Cerebellar cortex (tissue), 1 donor: ENCODE measurements at places on chromosomes 1 and 21.

DNA sequence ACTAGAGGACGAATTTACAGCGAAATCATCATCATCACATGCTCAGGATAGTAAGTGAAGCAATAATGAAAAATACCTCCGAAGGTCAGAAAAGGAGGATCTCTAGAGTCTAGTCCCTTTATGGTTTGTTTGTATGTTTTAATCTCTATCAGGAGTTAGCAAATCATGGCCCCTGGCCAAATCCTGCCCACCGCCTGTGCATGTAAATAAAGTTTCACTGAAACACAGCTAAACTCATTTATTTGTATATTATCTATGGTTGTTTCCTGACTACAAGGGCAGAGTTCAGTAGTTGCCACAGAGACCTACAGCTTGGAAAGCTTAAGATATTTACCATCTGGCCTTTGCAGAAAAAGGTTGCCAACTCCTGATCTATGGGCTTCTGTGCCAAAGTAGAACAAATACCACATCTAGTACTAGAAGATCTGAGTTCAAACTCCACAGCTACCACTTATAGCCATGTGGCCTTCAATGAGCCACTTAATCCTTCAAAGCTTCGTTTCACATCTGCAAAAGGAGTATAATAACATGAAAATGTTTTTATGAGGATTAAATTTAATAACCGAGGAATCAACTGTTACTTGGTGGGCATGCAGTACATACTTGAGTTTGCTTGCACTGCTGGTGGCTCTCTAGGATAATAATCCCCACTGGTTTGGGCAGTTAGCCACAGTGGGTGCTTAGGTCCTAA is 94.0 kb upstream of the KIF26B start:
- peak; percentile 77 for DNase-seq

- peak; percentile 15 for DNase-seq
Observed at GRCh38 chr1:67214420-67215174, 48.3 kb downstream of the IL23R start.

DNA sequence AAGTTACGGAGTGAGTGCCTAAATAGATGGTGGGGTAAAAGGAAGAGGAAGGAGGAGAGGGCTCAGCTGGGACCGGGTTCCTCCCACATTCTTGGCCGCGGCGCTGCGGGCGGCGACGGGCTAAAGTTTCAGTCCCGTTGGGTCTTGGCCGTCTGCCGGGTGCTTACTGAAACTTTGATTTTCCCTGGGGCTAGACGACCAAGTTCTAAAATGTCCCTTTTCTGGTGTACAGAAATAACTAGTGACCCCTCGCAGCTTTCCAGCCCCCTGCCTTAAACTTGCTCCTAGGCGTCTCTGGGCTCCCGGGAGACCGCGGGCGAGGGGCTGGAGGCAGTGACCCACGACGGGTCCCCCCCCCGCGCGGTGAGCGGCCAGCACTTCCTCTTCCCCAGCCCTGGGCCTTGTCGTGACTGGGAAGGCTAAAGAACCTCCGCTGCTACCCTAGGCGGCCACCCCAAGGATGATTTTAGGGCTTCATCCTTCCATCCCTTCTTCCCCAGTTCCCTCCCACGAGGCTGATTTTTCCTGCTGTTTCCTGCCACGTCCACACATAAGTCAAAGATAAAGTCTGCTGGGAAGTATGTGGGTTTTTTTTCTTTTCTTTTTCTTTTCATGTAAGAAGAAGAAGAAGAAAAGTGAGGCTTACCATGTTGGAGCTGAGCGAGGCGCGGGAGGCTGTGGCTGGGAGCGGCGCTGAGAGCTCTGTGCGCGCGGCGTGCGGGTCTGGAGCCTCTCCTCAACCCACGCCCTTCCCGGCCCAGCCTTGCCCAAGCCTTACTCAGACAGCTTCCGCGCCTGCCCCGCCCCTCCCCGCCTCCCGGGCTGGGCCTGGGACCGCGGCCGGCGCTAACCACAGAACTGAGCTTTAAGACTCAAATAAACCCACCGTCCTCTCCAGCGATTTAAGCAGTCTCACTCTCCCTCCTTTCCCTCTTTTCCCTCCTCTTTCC is at the start of gene S100A11:
S100A11 (minus strand) TSS at position 738 of the 950 bp plus-strand sequence; CDS start at position 649, 89 bp downstream.
- no peak for DNase-seq

DNA sequence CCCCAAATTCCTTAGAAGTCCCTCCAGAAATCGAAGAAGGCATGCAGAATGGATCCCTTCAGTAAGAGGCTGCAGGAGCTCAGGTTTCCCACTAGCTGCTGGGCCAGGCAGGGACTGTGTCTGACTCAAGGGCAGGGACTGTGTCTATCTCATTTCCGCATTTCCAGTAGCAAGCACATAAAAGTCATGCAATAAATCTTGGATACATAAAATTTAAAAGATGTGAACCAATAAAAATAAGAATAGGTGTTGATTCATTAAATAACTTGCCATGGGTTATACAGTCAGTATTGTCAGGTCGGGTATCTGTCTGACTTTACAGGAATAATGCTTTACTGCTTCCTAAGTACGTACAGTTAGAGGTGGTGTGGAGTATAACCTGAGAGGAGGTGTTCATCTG is 15.2 kb downstream of the PM20D1 start:
- no peak for DNase-seq

DNA sequence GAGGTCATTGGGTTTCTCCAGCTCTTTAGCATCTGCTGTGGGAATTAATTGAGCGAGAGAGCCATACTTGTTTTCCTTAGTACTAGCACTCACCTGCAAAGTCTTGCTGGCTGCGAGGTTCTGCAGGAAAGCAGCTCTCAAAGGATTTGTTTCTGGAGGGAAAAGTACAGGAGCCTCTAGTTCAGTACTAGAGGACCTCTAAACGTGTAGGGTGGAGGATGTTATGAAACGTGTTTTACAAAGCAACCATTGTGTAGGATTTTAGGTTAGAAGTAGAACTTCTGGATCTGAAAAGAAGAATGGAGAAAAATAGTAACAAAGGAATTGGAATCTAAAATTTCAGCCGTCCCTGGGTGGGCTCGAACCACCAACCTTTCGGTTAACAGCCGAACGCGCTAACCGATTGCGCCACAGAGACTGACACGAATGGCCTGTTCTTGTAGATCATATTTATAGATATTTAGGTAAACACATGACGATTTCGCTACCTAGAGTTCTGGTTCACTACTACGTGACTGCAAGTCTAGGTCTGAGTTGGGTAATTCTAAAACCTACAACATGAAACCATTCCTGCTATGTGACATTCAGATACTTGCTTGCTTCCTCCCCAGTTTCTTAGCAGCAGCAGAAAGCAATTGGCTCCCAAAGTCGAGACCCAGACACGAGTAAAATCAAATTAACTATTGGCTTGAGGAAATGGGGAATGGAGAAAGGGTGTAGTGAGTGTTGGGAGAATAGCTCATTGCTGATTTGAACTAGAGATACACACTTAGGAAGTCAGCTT is 60.2 kb upstream of the CFAP126 start:
- peak; percentile 37 for DNase-seq

DNA sequence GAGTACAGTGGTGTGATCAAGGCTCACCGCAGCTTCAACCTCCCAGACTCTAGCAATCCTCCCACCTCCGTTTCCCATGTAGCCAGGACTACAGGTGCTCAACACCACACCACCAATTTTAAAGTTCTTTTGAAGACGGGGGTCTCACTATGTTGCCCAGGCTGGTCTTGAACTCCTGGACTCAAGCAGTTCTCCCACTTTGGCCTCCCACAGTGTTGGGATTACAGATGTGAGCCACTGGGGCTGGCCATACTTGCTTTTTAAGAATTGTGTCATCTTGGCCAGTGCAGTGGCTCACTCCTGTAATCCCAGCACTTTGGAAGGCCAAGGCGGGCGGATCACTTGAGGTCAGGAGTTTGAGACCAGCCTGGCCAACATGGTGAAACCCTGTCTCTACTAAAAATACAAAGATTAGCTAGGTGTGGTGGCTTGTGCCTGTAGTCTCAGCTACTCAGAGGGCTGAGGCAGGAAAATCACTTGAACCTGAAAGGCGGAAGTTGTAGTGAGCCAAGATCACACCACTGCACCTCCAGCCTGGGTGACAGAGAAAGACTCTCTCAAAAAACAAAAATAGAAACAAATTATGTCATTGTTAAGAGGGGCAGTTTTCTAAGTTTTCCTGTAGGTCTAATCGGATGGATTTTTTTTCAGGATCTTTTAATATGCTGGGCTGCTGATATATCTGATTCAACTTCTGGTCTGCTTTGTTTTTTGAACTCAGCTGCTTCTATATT is 18.7 kb downstream of the AK4 start:
- DNase-seq: no peak

GRCh38 chr1:211751438-211751837 is 76.0 kb upstream of the NEK2 start:
- no peak for DNase-seq

GRCh38 chr1:88998716-88999115 is 6.3 kb upstream of the KYAT3 start:
- peak; percentile 84 for DNase-seq

DNA sequence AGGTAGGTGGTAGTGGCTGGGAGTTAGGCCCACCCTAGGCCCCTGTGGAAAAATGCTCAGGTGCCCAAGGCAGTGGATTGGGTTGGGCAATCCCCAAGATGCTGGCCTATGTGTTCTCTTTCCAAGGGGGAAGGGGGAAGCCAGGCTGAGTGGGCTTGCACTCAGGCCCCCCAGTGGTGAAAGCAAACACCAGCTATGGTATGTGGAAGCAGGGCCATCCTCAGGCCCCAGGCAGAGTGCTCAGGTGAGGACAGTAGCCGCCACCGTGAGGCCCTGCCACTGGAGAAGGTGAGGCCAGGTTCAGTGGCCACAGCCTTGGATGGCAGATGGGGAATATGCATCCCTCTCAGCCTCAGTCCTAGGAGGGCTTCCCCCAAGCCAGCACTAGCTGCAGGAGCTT is 11.8 kb downstream of the LY9 start:
- DNase-seq: no peak

GRCh38 chr1:26833432-26834405 is 7.2 kb downstream of the ZDHHC18 start:
- DNase-seq: no peak

DNA sequence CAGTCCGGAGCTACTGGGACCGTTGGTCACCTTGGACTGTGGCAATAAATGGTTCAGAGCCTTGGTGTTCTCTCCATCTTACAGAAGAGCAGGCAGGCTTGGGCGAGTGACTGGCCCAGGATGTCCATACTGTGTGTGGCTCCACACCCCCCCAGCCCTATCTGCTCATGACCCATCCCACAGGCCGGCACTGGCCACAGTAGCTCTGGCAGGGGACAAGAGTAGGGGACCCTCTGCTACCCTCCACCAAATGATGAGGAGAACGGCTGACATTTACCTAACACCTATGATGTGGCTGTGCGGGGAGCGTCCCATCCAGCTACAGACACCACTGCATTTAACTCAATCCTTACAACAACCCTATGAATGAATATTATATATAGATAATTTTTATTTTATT is 13.3 kb downstream of the LDLRAD2 start:
- no peak for DNase-seq

DNA sequence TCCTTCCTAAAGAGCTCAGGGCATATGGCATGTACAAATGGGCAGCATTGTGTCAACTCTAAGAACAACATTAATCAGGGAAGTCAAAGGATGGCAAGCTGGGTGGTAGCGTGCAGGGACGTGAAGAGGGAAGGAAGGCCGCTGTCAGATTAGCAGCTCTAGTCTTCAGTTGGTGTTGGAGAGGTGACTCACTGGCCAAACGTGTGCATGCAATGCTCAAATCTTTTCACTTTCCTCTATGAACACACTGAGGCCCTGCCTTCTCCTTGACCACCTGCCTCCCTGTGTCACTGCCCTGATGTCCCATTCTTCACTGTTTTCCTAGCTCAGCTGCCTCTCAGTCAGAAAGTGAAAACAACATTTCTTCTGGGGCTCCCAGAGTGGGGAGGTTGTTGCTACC is 5.9 kb upstream of the PIGR start:
- DNase-seq: no peak

GRCh38 chr1:80155371-80155770 is 1148.8 kb upstream of the ADGRL4 start:
- DNase-seq: no peak

- no peak for DNase-seq
Observed at GRCh38 chr1:226751703-226752102, 12.6 kb upstream of the ITPKB start.

DNA sequence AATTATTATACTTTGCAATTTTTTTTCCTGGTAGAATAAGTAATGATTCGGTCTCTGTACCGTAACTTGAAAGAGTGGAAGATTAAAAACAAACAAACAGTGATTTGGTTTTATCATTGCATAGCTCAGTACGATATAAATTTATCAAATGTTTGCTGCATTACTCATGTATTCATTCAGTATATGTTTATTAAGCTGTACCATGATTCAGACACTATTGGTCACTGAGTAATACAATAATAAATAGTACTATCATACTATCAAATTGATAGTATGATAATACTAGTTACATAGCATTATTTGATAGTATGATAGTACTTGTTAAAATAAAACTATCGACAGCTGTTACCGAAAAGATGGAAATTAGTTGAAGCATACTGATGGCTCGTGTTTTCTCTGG is 12.1 kb downstream of the CENPF start:
- no peak for DNase-seq
